Bronchial epithelial cell (primary cell): ENCODE measurements at places on chromosomes 16 and 17. TPM values are rescaled to one million over a fixed set of nuclear protein-coding genes. Genes with fewer than 3 reads are reported as not detected.

KRTAP1-1 gene
- not detected in 2 replicates for total RNA-seq

- peak; percentile 26 for DNase-seq
Measured at GRCh38 chr17:48457080-48457836, 27.2 kb upstream of the SKAP1 start.

- no peak for DNase-seq
Measured at GRCh38 chr16:31077592-31078396, 3.6 kb downstream of the ZNF646 start.

SLC35G6 gene
- not detected in 2 replicates for total RNA-seq

DNA sequence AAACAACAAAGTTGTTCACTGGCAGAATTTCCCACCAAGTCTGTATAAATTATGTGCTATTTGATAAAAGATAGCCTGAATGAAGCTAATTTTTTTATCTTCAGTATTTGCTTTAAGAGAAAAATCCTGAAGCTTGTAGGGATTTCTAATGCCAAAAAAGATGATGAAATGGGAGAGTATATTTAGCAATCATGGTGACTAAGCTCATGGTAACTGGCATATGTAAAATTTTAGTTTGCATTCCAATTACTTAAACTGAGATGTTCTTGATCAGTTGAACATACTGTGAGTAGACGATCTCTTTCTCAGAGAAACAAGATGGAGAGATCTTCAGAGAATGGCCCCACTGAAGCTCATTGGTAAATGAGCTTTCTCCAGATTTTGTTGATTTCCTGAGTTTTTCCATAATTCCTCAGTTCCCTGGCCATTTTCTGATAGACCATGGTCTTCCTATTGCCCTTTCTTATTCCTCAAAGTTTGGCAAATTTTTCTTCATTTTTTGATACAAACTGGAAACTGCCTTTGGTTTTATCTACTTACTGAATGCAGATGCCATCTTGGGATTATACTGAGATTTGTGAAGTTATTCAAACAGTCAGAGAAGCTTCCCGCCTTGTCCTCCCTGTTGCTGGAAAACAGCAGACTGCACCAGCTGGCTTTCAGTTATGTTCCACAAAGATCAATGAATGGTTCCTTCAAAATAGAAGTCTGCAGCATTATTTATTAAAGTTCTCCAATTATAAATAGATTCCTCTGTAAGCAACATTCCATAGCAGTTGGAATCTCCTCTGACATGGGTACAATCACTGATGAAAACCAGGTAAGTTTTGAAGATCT lies 68.3 kb upstream of the ALOX12 start:
- DNase-seq = peak; percentile 81

GRCh38 chr17:21174713-21175112 lies 39.2 kb downstream of the TMEM11 start:
- no peak for DNase-seq

NPW gene
- 0.13 TPM in 1 of 2 replicates, not detected in the other for total RNA-seq

- peak; percentile 94 for DNase-seq
Measured at GRCh38 chr16:77213542-77214106, 14.4 kb downstream of the SYCE1L start.

KPNA2 gene
- total RNA-seq = 17.0 and 17.4 TPM in 2 replicates

CCL1 gene
- not detected in 2 replicates for total RNA-seq

GRCh38 chr16:73124097-73124652 lies 76.2 kb upstream of the ZFHX3 start:
- peak; percentile 52 for DNase-seq
